Activated T-helper 9 cell treated with anti-CD3 and anti-CD28 coated beads, Interleukin-2, amount 50 U/mL, for 16 hours (primary cell): ENCODE measurements at places on chromosomes 6 and 20.

DNA sequence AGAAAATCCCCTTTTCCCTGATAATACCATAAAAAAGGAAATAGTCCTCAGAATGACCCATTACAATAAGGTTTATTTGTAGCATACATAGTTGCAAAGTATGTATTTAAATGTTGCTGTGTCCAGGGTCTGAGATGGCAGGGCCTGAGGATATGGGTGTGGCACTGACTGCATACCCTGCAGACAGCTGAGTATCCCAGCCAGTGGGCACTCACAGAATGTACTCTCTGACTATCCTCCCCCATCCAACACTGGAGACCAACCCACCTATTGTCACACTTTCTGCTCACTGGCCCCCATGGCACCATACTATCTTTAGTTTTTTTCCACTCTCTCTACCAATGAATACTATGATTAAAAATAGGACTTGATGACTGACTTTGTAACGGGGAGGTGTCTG is 215.8 kb upstream of the FOXA2 start:
- no peak for DNase-seq

- no peak for DNase-seq
Observed at GRCh38 chr6:85185977-85186376, 263.9 kb upstream of the NT5E start.

- DNase-seq, result peak; percentile 46
Observed at GRCh38 chr6:150599199-150600009, at the start of gene PLEKHG1. Gene PLEKHG1 (plus strand): TSS chr6:150599885. CDS start chr6:150733682, 133,797 bp downstream.

DNA sequence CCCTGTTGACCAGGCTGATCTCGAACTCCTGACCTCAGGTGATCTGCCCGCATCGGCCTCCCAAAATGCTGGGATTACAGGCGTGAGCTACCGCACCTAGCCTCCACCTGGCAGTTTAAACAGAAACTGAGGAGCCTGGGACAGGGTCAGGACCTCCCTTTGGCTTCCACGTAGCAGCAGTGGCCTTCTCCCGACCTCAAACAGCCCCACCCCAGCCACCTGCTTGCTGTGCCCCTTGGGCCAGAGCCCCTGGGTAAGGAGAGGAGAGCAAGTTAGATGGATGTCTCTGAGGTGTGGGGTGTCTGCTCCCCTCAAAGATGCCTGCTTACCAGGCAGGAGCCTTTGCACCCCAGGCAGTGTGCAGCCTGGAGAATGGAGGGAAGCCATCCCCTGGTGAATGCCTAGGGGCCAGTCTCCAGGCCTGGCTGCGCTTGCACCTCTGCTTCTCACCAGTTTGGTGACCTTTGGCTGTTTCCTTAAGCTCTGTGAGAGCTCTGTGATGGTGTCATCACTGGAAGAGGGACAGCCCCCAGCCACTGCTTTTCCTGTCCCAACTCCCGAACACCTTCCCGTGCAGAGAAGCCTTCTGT is 42.1 kb upstream of the MDFI start:
- no peak for DNase-seq

- DNase-seq, result no peak
Observed at GRCh38 chr6:1392813-1393640, 3.7 kb downstream of the FOXF2 start.

GRCh38 chr6:79421707-79422484 is 115.3 kb downstream of the LCA5 start:
- DNase-seq, result no peak

GRCh38 chr20:45813006-45813340 is 529 bp downstream of the UBE2C start:
- DNase-seq, result no peak

DNA sequence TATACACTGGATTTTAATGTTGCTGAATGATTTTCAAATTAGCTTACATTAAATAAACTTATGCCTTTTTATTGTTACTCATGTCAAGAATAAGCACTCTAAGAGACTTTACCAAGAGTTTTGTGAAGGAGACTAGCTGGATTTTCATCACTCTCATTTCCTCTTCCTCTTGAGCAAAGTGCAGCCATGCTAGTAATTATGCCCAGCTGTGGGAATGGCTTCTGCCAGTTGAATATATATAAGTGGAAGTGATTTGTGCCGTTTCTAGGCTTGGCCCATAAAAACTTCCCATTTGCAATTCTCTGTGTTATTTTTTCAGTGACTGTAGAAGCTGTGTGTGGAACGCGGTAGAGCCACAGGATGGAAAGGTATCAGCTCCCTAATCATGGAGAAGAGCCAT is 255.8 kb downstream of the HDGFL1 start:
- no peak for DNase-seq

GRCh38 chr6:108744244-108744972 is 103.8 kb upstream of the ARMC2 start:
- no peak for DNase-seq

DNA sequence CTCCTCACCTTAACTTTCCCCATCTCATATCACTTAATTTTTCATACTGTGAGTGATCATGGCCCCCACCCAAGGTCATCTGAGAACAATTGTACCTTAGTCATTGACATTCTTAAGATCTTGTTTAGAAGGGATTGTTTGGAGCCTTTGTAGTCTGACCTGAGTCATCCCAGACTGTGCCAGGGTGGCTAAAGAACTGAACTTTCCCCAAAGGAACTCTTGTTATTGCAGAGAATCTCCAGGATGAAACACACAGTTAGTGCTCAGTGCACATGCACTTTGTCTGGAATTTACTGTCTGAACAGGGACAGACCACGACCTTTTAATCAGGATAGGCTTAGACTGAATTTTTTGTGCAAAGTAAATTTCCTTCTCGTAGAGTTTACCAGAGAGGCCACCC is 112.6 kb upstream of the CCN2 start:
- DNase-seq, result no peak

DNA sequence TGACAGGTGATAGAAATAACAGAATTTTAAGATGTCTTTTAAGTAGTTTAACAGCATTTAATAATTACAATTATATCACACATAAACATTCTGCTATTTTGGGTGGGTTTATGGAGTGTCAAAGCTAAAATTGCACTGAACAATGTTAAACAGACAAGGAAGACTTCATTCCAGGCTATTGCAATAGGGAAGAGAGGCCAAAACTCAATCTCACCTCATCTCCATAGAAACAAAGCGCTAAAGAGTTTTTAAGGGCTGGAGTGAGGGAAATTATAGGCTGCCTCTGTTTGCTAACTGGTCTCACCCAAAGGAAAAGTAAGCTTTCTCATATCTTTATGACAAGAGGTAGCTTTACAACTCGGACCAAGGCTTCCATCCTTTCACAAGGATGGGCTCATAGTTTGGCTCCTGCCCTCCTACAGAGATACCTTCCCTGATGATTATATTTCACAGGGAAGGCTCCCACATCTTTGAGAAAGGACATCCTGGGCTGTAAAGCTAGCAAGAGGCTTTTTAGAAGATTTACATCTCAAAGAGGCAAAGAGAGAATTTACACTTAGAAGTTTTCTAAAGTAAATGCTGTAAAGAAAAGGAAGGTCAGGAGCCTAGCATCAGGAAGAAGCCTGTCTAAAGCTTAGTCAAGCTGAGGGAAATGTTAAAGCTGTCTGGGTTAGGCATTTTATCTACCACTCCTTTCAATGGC is 350.2 kb upstream of the IMPG1 start:
- no peak for DNase-seq

GRCh38 chr20:3161316-3162079 is 1.8 kb upstream of the FASTKD5 start:
- no peak for DNase-seq

GRCh38 chr6:16092140-16092539 is 36.7 kb upstream of the MYLIP start:
- DNase-seq, result no peak

DNA sequence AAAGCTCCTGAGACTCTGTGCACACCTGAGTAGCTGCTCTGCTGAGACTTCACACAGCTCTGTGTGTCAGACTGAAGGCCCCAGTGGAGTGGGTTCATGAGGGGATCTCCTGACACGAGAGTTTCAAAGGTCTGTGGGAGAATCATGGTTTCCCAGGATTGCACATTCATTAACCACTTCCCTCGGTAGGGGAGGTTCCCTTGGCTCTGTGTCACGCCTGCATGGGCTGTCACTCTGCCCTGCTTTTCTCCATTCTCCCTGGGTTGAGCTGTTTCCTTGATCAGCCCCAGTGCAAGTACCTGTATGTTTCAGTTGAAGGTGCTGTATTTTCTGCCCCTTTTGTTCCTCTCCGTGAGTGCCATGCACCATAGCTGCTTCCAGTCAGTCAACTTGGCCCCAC is 236.9 kb downstream of the EPM2A start:
- DNase-seq, result no peak

- peak; percentile 55 for DNase-seq
Observed at GRCh38 chr6:42021847-42022754, 28.2 kb upstream of the TAF8 start.

DNA sequence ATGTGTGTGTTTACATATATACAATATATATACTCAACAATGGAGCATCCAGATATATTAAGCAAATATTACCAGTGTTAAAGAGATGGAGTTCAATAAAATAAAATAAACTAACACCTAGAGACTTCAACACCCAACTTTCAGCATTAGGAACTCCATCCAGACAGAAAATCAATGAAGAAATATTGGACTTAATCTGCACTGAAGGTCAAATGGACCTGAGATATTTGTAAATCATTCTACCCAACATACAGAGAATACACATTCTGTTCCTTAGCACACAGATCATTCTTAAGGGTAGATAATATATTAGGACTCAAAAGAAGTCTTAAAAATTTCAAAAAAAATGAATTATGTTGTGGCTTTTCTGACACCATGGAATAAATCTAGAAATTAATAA is 832.3 kb upstream of the ADGRB3 start:
- DNase-seq, result no peak

GRCh38 chr20:52060794-52061714 is 130.5 kb downstream of the ZFP64 start:
- DNase-seq, result no peak

DNA sequence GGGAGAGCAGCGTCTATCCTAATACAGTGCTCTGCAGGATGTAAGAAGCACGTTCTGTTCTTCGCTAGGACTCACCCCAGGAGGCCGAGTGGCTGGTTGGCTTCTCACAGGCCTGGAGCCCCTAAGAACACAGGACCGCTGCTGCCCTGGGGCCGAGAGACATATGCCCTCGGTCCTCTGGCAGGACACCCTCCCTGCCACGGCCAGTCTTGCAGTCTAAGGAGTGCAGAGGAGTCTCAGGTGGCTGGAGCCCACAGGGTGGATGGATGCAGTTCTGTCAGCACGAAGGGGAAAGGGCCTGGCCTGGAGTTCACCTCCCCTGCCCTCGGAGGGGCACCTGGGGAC is 96.5 kb downstream of the SMOC2 start:
- no peak for DNase-seq

DNA sequence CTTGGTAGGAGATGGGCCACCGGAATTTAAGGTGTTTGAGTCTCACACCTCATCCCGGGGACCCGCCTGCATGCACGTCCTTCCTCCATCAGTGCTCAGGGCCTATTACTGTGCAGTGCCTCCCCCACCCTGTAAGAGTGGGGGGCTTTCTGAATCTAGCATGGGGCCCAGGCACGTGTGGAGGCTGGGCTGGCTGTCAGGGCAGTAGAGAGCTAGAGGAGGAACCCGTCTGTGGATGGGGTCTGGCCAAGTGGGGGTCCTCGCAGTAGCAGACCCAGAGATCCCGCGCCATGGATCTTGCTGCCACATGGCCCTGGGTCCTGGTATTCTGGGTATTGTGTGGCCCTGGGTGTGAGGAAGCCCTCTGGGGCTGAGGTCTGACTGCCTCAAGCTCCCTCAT is 42.9 kb downstream of the SRC start:
- DNase-seq, result no peak

- DNase-seq, result no peak
Observed at GRCh38 chr20:2279253-2279779, 16.5 kb upstream of the TGM3 start.

- DNase-seq, result no peak
Observed at GRCh38 chr6:37521674-37522073, 22.0 kb upstream of the CCDC167 start.

DNA sequence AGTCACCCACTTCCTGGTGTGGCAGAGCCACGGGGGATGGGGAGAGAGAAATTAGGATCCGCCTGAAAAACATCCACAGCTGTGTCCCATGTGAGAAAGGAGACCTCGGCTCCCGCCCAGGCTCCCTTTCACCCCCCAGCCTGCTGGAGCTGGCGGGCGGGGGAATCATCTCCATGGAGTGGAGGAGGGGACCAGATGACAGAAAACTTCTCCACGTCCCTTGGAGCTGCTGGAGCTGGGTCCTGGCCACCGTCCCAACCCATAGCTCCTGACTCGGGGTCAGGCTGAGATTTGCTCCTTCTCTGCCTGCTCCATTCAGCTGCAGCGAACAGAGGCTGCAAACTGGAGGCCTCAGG is 113.8 kb downstream of the CEBPB start:
- DNase-seq, result no peak

DNA sequence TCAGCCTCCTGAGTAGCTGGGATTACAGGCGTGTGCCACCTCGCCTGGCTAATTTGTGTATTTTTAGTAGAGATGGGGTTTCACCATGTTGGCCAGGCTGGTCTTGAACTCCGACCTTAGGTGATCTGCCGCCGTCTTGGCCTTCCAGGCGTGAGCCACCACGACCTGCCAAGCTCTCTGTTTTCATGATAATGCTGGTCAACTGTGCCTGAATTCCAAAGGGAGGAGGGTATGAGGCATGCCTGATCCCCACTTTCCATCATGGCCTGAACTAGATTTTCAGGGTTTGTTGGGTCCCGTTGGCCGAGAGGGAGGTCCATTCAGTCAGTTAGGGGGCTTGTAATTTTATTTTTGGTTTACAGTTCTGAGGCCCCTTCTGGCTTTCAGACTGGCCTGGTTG is 28.0 kb upstream of the ANGPT4 start:
- DNase-seq, result no peak

DNA sequence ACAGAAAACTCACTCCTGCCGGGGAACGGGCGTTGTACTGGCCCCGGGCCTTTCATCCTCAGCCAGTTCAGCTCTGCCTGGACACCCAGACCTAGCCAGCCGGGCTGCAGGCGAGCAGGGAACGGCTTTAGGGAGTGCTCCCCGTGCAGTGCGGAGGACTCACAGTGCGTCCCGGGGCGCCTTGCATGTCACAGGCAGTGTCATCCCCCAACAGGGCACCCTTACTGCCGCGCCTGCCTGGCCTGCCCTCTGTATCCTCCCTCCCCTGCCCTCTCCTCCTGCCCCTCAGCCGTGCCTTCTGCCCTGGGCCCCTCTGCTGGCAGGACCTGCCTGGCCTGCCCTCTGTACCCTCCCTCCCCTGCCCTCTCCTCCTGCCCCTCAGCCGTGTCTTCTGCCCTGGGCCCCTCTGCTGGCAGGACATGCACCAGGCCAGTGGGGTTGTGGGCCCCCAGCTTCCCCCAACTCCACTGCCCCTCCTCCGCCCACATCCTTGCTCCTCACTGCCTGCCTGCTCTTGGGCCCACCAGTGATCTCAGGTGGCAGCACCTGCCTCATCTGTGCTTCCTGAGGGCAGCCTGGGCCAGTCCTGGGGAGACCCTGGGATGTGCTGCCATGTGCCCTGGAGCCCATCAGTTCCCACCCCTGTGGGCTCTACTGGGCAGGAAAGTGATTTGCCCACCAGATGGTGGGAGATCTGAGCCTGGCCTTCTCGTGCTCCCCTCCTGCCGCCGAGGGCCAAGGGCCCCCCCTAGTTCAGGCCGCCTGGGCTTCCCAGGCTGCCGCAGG is 43.0 kb downstream of the PYGB start:
- no peak for DNase-seq

- DNase-seq, result peak; percentile 27
Observed at GRCh38 chr6:143940011-143940597, 68.0 kb downstream of the PLAGL1 start.

GRCh38 chr6:90402831-90403192 is 106.2 kb upstream of the BACH2 start:
- no peak for DNase-seq

GRCh38 chr20:63466250-63466825 is 6.1 kb downstream of the KCNQ2 start:
- no peak for DNase-seq

GRCh38 chr20:39146394-39146793 is 184.2 kb downstream of the DHX35 start:
- no peak for DNase-seq
